Fibroblast of lung (primary cell): ENCODE measurements at places on chromosomes 3 and 15. TPM values are rescaled to one million over a fixed set of nuclear protein-coding genes. Genes with fewer than 3 reads are reported as not detected.

Gene CCR4
- total RNA-seq: not detected in 2 replicates

- no peaks in the 10 kb centered on the region for H3K36me3 ChIP-seq
- H3K27me3 ChIP-seq: no peaks in the 10 kb centered on the region
- peak overlapping the region; percentile 70 for H3K4me3 ChIP-seq
Observed at GRCh38 chr15:25862472-25863110, 536 bp downstream of the ATP10A start.

GRCh38 chr3:3984053-3984452 is 184.8 kb downstream of the LRRN1 start:
- no peak overlapping the region for H3K4me3 ChIP-seq
- H3K27ac ChIP-seq: no peak overlapping the region
- no peak for DNase-seq
- no peaks in the 10 kb centered on the region for H3K36me3 ChIP-seq

- H3K27me3 ChIP-seq: no peaks in the 10 kb centered on the region
Observed at GRCh38 chr3:182424006-182424405, 369.3 kb upstream of the ATP11B start.

GRCh38 chr3:111850537-111850936 is 8.5 kb upstream of the PHLDB2 start:
- peak; percentile 88 for DNase-seq
- no peak overlapping the region for H3K27ac ChIP-seq
- H3K36me3 ChIP-seq: no peaks in the 10 kb centered on the region
- H3K27me3 ChIP-seq: no peaks in the 10 kb centered on the region
- H3K4me3 ChIP-seq: no peak overlapping the region

DNA sequence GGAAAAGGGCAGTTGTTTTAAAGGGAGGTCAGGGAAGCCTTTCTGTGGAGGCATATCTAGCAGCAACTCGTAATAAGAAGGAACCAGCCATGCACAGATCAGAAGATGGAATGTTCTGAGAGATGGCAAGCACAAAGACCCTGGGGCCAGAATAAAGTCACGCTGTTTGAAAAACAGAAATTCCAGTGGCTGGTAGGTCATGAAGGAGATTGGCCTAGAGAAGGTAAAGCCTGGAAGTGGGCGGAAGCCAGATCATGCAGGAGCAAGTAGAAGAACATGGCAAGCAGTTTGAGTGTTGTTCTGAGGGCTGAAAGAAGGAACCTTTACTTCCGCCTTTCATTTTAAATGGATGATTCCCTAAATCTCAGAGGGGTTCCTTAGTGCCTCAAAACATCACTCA is 208.1 kb upstream of the PPP2R3A start:
- no peaks in the 10 kb centered on the region for H3K36me3 ChIP-seq
- H3K4me1 ChIP-seq: no peaks in the 10 kb centered on the region
- DNase-seq: no peak
- H3K27me3 ChIP-seq: no peaks in the 10 kb centered on the region

GRCh38 chr3:24853685-24854490 is 359.2 kb upstream of the THRB start:
- H3K4me1 ChIP-seq: no peaks in the 10 kb centered on the region
- H3K27me3 ChIP-seq: no peaks in the 10 kb centered on the region
- no peak overlapping the region for H3K27ac ChIP-seq
- H3K4me3 ChIP-seq: no peak overlapping the region
- no peak for DNase-seq

DNA sequence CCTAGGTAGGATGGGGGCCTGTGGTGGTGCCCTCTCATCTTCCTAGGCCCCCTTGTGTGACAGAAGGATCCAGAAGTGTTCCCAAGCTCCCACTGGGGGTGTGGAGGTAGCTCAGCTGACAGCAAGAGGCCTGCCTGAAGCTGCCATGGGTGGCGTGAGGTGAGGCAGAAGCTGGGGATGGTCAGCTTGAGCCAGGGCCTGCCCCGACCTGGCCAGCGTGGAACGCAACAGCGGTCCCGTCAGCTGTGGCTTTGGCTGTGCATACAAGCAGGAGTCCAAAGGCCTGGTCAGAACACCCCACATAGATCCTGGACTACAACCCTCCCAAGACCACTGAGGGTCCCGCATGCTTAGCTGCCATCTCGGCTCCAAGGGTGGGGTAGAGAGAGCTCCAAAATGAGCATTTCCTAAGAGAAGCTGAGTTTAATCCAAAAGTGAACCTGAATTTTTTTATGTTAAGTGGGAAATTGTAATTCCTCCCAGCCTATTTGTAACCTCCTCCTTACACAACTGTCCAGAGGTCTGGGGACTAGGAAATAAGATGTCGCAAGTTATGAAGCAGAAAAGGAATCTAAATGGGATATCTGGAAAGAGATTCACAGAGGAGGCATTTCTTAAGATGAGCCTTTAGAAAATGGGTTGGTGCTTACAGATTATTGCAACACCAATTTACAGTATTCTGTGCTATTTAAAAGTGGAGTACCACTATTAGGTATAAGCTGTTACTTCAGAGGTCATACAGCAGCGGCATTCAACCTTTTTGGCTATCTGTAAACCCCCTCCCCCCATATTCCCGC is 9.9 kb upstream of the PLA2G4D start:
- peaks cover 8% of the 10 kb centered on the region for H3K27me3 ChIP-seq
- H3K36me3 ChIP-seq: no peaks in the 10 kb centered on the region

Gene VPS8
- total RNA-seq: 78.6 and 99.4 TPM in 2 replicates

- no peaks in the 10 kb centered on the region for H3K36me3 ChIP-seq
- no peak overlapping the region for H3K27ac ChIP-seq
- no peak for DNase-seq
- peaks cover 4% of the 10 kb centered on the region for H3K4me1 ChIP-seq
- H3K27me3 ChIP-seq: no peaks in the 10 kb centered on the region
Observed at GRCh38 chr15:52556524-52557273, 12.1 kb downstream of the ARPP19 start.

DNA sequence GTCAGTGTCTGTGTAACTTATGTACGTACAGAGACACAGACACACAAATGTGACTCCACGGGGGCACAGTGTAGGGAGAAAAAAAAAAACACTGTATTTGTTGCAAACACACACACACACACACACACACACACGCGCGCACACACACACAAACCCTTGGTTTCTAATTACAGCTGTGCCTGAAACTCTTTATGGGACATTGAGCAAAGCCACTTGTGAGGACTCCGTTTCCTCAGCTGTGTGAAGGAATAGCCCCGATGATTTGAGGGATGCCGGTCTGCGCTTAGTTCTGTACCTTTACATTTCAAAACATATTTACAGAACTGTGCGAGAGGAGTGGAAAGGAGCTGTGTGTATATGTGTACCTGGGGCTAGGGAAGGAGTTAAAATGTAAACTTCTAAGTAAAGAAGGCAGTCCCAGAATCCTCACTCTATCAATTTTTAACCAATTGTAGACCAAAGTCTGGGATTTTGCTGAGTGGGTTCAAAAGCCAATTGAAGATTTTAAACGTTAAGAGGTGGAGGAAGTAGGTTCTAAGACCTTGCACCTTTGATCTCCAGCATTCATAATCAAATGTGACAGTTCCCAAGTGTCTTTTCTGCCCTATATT is 5.3 kb upstream of the BCL6 start:
- peak overlapping the region; percentile 39 for H3K4me3 ChIP-seq
- no peaks in the 10 kb centered on the region for H3K4me1 ChIP-seq
- no peaks in the 10 kb centered on the region for H3K27me3 ChIP-seq
- no peaks in the 10 kb centered on the region for H3K36me3 ChIP-seq
- DNase-seq: peak; percentile 32

- H3K27ac ChIP-seq: no peak overlapping the region
- peaks cover 12% of the 10 kb centered on the region for H3K36me3 ChIP-seq
- H3K4me3 ChIP-seq: no peak overlapping the region
- H3K27me3 ChIP-seq: no peaks in the 10 kb centered on the region
- no peak for DNase-seq
- H3K4me1 ChIP-seq: peaks cover 7% of the 10 kb centered on the region
Observed at GRCh38 chr3:123877965-123878364, 6.2 kb downstream of the MYLK start.

Gene TEX9
- total RNA-seq: 3.3 and 4.5 TPM in 2 replicates

Gene PRR20G
- not detected in 2 replicates for total RNA-seq

- H3K27me3 ChIP-seq: no peaks in the 10 kb centered on the region
- no peak overlapping the region for H3K27ac ChIP-seq
- no peak for DNase-seq
- H3K4me1 ChIP-seq: no peaks in the 10 kb centered on the region
Observed at GRCh38 chr3:86711634-86712033, 279.3 kb downstream of the VGLL3 start.

Gene CD86
- not detected in 2 replicates for total RNA-seq

- H3K27me3 ChIP-seq: no peaks in the 10 kb centered on the region
- H3K36me3 ChIP-seq: no peaks in the 10 kb centered on the region
- no peak for DNase-seq
- H3K4me3 ChIP-seq: no peak overlapping the region
Observed at GRCh38 chr15:47787875-47788274, 70.6 kb downstream of the SEMA6D start.

DNA sequence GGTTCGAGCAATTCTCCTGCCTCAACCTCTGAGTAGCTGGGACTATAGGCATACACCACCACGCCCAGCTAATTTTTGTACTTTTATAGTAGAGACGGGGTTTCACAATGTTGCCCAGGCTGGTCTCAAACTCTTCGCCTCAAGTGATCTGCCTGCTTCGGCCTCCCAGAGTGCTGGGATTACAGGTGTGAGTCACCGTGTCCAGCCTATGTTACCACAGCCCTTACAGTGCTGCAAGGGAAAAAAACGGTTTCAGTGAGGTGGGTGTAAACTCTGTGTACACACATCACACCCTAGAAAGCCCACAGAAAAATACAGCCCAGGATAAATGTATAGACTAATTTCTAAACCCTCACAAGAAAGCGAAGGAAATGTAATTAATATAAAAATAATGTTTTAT is 103.5 kb upstream of the AKAP13 start:
- H3K27me3 ChIP-seq: no peaks in the 10 kb centered on the region
- no peak overlapping the region for H3K27ac ChIP-seq
- H3K4me3 ChIP-seq: no peak overlapping the region
- H3K36me3 ChIP-seq: no peaks in the 10 kb centered on the region

- no peak overlapping the region for H3K4me3 ChIP-seq
- no peak overlapping the region for H3K27ac ChIP-seq
- DNase-seq: no peak
- no peaks in the 10 kb centered on the region for H3K36me3 ChIP-seq
- no peaks in the 10 kb centered on the region for H3K4me1 ChIP-seq
Observed at GRCh38 chr3:139204728-139205127, 139.1 kb upstream of the MRPS22 start.

DNA sequence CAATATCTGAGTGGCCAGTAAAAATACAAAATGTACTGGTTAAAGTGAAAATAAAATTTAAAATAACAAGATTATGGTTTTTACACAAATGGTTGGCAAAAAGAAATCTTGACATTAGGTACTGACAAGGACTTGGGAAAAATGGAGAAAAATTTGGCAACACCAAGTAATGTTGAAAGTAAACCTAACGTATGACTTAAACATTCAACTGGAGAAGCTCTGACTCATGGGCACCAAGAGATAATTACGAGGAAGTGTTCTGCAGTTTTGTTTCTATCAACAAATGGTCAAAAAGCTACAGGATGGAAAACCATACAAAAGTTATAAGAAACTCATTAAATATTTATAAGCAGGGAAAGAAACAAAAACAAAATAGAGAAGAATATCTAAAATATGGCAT is 177.7 kb downstream of the ZNF385D start:
- H3K27ac ChIP-seq: no peak overlapping the region
- H3K4me3 ChIP-seq: no peak overlapping the region
- no peaks in the 10 kb centered on the region for H3K4me1 ChIP-seq
- peak; percentile 66 for DNase-seq

Gene RARB
- 9.4 and 10.3 TPM in 2 replicates for total RNA-seq

GRCh38 chr3:75224412-75224811 is 439.7 kb upstream of the FRG2C start:
- no peak overlapping the region for H3K27ac ChIP-seq
- H3K36me3 ChIP-seq: no peaks in the 10 kb centered on the region
- no peak overlapping the region for H3K4me3 ChIP-seq
- H3K4me1 ChIP-seq: no peaks in the 10 kb centered on the region

DNA sequence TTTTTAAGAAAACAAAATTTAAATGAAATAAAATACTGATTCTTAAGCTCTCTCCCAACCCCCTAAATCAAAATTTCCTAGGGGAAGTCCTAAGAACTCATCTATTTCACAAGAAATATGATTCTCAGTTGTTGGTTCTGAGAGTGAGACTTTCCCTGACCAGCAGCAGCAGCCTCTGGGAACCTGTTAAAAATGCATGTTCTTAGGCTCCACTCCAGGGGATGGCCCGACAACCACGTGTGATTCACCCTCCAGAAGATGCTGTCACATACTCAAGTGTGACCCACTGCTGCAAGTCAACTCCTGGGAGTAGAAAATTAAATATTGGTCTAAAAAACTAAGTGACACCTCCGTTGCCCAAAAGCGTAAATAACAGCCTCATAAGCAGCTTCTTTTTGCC is 343.2 kb upstream of the NR2F2 start:
- peaks cover 2% of the 10 kb centered on the region for H3K4me1 ChIP-seq
- H3K27me3 ChIP-seq: no peaks in the 10 kb centered on the region
- DNase-seq: no peak
- no peaks in the 10 kb centered on the region for H3K36me3 ChIP-seq
- H3K27ac ChIP-seq: no peak overlapping the region

GRCh38 chr15:36066757-36067156 is 512.7 kb upstream of the CDIN1 start:
- no peak for DNase-seq
- H3K27ac ChIP-seq: no peak overlapping the region
- no peaks in the 10 kb centered on the region for H3K4me1 ChIP-seq
